ENCODE measurements at places on chromosomes 16 and 17. TPM values are rescaled to one million over a fixed set of nuclear protein-coding genes. Genes with fewer than 3 reads are reported as not detected.

Gene CXCL16
- total RNA-seq = 14.1 TPM

Gene GALR2
- total RNA-seq = 0.12 TPM

Gene SCIMP
- 1.8 TPM for total RNA-seq

Gene NOXO1
- 0.47 TPM for total RNA-seq

Gene EFCAB5
- total RNA-seq = 0.82 TPM

Gene AIPL1
- not detected for total RNA-seq

Gene CD300LG
- total RNA-seq = 1.2 TPM

Gene WNT3
- total RNA-seq = 0.82 TPM

Gene CCR7
- 0.76 TPM for total RNA-seq

Gene BRIP1
- total RNA-seq = 7.8 TPM

Gene SNX20
- total RNA-seq = 2.2 TPM

Gene TBC1D3
- total RNA-seq = not detected

Gene KRTAP16-1
- not detected for total RNA-seq
